Ovary (tissue), 10 donors: ENCODE measurements at places on chromosomes 7 and 10.
A peak's percentile ranks its signal among the peaks of the same experiment; 100 is the strongest.

DNA sequence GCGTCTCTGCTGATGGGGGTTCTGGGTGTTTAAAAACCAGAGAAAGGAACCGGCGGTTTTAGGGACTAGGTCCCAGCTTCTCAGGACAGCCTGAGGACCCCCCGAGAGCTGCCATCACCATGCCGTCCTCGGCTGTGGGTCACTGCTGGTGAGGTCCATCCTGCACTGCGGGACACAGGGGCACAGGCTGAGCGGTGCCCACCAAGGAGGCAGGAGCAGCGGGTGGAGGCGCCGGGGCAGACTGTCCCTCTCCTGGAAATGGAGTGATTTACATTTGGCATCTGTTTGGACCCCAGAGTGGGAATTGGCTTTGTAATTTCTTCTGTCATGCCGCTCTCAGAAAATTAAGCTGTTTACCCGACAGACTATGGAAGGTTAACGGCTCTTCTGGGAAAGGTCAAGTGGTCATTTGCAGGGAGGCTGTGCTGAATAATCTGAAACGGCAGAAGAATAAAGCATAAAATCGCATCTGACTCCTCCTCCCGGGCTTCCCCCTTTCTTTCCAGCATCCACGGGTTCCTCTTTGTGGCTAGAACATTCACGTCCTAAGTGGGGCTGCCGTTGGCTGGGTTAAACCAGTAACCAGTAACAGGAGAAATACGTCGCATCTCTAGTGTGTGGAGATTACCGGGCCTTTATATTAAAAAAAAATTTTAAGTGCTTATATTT, 31.7 kb downstream of the LHPP start:
- no peak for DNase-seq

DNA sequence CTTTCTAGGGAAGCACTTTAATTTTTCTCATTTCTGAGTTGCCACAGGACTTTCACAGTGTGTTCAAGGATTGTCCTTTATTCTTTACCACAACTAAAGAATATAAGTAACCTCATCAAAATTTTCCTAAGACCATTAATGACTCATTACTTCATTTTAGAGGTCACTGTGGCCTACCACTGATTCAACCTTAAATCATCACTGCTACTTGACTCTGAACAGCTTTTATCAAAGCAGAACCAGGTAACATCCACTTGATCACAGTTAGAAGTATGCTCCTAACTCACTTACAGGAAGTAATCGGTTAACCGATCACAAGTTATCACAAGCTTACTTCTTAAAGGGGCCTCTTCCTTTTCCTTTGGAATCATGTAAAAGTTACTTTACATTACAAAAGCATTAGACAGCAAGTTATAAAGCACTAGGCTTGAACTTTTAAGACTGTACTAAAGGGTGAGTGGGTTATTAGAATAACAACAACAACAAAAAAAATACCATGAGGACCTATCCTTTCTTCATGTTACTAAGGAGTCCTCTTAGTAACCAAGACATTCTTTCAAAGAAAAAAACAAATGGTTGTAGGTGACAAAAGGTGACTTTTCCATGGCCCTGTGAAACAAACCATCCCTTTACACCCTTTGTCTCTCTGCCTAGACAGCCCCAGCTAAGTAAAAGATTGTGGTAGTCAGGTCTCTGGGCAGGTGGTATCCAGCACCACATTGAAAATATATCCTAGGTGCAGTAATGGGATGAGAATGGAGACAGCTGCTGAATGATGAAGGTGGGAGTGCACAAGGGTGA, 40.0 kb upstream of the PDK4 start:
- DNase-seq: no peak

- DNase-seq: no peak
These were observed 33.0 kb downstream of the PTPRE start for GRCh38 chr10:127939786-127940330.

GRCh38 chr10:118116715-118117449, 70.1 kb upstream of the RAB11FIP2 start:
- peak; percentile 23 for DNase-seq

DNA sequence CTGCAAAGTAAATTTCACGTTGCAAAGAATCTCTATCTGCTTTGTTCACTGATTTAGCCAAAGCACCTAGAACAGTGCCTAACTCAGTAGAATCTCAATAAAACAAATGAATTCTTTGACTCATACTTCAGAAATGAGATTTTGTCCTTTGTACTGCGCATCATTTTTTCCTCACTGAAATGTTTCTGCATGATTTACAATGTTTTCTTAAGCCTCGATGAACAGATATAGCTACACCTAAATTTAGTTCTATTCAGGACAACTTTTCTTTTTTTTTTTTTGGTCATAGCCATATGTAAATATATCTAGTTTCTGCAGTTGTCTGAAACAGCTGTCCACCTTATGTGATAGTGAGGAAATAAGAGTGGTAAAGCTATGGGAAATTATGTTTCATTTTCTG, 15.3 kb downstream of the GNAT3 start:
- DNase-seq: no peak

DNA sequence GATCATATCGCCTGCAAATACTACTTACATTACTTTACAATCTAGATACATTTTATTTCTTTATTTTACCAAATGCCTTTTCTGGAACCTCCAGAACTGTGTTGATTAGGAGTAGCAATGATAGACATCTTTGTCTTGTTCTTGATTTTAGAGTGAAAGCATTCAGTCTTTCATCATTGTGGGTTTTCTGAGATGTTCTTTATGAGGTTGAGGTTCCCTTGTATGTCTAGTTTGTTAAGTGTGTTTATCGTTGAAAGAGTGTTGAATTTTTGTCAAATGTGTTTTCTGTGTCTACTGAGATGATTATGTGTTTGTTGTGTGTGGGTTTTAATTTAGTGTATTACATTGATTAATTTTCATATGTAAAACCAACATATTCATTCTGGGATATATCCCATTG, 17.1 kb downstream of the SEPTIN7 start:
- DNase-seq: no peak

GRCh38 chr7:100563809-100564400, 9.8 kb downstream of the SAP25 start:
- peak; percentile 85 for DNase-seq

DNA sequence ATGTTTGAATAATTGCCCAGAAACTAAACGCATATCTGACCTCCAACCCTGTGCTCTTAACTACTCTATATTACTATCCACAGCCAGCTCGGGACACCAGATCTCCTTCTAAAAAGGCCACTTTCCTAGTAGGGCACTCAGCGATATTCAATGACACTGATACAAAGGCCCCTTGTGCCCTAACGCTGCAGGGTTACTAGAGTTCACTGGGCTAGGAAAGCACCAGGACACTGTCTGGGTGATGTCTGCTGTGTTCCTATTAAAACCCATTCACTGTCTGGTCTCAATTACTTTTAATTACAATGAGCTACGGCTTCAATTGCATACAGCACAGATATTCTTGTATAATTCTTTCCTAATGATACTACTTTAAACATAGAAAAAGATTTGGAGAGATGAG, 91.7 kb downstream of the SORCS1 start:
- no peak for DNase-seq

GRCh38 chr10:76727038-76727437, 910.6 kb downstream of the KCNMA1 start:
- DNase-seq: no peak

DNA sequence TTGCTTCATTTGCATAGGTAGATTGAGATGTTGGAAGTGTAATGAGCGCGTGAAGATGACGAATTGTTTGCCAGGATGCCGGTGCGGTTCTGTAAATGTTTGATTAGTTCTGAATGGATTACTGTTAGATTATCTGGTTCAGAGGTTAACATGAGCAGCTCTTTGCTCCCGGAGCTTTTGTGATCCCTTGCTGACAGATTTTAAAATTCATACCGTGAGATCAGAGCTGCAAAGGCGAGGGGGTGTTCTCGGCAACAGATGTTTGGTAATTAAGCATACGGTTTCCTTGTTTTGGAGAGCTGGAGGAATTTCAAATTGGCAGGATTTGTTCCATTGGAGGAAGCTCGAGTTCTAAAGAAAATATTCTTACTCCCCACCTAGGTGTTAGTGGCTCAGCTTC, 237.8 kb upstream of the GPR26 start:
- DNase-seq: no peak

GRCh38 chr7:28093623-28094232, 86.9 kb downstream of the JAZF1 start:
- DNase-seq: peak; percentile 83

- DNase-seq: no peak
These were observed 370.2 kb downstream of the ARL4A start for GRCh38 chr7:13057462-13058200.

DNA sequence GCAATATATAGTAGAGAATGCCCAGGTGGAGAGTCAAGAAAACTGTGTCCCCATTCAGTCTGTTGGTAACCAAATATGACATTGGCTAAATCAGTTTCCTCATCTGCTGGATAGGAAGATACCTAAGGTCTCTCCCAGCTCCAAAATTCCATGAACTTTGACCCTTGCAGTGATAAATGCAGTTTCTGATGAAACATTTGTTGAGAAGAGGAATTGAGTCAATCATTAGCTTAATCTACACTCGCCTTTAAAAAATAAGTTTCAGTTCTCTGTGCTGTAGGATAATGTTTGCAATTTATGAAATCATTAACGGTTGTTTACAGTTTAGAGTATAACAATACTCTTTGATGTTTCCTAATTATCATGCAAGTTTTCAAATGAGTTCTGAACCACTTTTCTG, 38.0 kb upstream of the SLC25A13 start:
- DNase-seq: no peak

DNA sequence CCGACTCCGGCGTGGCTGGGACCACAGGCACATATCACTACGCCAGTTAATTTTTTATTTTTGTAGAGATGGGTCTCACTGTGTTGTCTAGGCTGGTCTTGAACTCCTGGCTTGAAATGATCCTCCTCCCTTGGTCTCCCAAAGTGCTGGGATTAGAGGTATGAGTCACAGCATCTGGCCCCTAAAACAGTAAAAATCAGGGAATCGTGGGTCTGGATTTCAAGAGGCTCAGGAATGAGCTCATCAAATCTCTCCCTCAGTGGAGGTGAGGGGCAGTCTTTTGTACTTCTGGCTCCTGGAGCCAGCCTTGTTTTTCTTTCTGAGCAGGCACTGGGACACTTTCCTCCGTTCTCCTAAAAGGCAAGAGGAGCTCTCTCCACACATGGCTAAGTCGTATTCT, 32.1 kb upstream of the RHEB start:
- no peak for DNase-seq

DNA sequence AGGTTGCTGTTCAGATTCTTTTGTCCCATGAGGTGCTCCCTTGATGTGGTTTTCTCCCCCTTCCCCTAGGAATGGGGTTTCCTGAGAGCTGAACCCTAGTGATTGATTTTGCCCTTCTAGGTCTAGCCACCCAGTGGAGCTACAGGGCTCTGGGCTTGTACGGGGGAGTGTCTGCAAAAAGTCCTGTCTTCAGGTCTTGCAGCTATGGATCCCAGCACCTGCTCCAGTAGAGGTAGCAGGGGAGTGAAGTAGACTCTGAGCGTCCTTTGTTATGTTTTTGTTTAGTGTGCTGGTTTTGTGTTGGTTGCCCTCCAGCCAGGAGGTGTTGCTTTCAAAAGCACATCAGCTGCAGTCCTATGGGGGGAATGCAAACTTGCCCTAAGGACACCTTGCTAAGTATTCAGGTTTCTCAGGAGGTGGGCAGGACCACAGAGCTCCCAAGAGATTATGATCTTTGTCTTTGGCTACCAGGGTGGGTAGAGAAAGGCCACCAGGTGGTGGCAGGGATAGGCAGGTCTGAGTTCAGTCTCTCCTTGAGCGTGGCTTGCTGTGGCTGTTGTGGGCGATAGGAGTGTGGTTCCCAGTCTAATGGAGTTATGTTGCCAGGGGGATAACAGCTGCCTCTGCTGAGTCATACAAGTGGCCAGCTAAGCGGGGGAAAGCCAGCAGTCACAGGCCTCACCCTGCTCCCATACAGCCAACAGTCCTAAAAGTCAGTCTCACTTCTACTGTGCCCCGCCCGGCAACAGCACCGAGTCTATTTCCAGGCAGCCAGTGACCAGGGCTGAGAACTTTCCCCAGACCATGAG, 92.4 kb upstream of the JCAD start:
- no peak for DNase-seq

DNA sequence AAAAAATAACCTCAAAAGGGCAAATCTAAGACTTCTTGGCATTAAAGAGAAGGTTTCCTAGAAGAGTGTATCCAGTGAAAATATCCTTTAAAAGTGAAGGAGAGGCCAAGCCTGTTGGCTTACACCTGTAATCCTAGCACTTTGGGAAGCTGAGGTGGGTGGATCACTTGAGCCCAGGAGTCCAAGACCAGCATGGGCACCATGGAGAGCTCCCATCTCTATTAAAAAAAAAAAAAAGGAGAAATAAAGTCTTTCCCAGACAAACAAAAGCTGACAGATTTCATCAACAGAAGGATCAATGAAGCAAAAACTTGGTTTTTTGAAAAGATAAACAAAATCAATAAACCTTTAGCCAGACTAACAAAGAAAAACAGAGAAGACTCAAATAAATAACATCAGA, 67.6 kb upstream of the ZNF800 start:
- no peak for DNase-seq

GRCh38 chr7:20741801-20742200, 44.9 kb downstream of the SP8 start:
- no peak for DNase-seq

- DNase-seq: no peak
These were observed 14.9 kb upstream of the PLEKHS1 start for GRCh38 chr10:113736576-113736975.

- DNase-seq: no peak
These were observed 134.1 kb downstream of the GFRA1 start for GRCh38 chr10:116138897-116139296.

DNA sequence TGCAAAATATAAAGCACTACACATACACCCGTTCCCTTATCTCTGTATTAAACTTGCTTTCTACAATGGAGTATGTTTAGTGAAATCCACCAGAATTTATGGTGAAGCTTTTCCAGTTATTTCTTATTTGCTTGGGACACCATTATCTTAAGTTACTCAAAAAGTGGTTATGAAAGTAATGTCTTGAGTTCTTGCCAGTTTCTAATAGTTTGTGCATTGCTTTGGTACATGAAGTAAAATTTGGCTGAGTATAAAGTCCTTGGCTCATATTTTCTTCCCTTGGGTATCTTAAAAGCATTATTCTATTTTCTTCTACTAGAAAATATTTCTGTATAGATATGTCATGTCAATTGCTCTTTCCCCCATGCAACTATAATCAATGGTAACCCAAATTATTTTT, 85.2 kb downstream of the POLR1F start:
- no peak for DNase-seq

DNA sequence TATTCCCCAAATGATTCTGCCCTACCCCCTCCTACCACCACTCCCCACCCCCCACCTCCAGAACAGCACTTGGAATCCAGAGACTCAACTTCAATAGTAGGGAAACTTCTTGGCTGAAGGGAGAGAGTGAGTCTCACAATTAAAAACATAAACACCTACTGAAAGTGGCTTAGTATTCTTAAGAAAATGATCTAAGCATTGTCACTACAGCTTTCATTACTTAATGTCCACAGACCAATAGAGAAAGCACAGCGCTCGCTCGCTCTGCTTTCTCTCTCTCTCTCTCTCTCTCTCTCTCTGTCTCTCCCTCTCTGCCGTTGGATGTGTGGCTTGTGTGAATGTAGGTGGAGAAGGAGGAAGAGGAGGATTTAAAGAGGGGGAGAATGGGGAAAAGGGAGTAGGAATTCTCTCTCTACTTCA, 1.5 kb upstream of the SEMA3A start:
- DNase-seq: no peak

- no peak for DNase-seq
These were observed 588 bp downstream of the GET4 start for GRCh38 chr7:876972-877311.

GRCh38 chr7:23261843-23262452, 15.4 kb downstream of the GPNMB start:
- peak; percentile 51 for DNase-seq
